ENCODE measurements at places on chromosomes 3 and 15.

DNA sequence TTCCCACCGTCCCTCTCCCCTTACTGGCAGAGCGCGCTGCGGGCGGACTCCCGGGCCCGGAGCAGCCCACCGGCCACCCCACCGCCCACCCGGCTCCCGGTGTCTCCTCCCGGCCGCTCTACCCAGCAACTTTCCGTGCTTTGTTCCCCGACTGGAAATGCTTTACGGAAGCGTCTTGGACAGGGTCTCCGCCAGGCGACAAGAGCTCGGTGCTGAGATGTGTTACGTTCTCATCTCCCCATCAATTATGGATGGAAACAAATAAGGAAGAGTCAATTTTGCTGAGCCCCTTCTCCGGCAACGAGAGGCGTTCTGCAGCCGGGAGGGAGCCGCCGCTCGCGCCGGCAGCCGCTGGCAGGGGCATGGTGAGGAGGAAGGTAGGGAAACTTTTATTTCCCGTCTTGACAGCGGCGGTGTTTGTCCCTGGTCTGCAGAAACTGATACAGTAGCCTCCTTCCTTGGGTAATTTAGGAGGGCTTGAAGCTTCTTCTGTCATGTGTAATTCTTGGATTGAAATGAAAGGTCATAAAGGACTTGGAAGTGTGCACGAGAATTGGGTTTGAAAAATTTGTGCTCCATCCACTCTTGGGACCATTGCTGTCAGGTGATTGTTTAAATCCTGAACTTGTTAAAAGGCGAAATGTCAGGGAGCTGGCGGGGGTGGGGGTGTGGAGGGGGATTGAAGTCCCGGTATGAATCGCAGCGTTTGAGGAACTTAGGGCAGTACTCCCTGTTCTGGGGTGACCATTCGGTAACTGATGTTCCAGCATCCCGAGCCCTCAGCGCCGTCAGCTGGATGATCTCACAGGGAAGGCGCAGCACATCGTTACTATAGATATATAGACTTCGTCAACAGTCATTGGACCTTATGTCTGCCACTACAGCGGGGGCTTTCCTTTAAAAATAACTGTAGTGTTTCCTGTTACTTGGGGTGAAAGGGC, 1.5 kb downstream of the SEMA6D start:
- peak; percentile 17 for DNase-seq

- no peak for DNase-seq
Observed at GRCh38 chr15:44435893-44436667, 8.7 kb downstream of the CTDSPL2 start.

- no peak for DNase-seq
Observed at GRCh38 chr3:177724020-177724638, 526.8 kb upstream of the TBL1XR1 start.

DNA sequence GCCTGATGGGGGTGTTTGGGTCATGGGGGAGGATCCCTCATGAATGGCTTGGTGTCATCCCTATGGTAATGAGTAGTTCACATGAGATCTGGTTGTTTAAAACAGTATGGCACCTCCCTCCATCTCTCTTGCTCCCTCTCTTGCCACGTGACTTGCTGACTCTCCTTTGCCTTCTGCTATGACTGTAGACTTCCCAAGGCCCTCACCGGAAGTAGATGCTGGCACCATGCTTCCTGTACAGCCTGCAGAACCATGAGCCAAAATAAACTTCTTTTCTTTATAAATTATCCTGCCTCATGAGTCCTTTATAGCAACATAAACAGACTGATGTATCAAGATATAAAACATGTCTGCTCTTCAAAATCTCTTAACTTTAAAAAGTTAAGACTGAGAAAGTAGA, 96.1 kb downstream of the TFDP2 start:
- DNase-seq = no peak

GRCh38 chr3:98776140-98776493, 13.0 kb downstream of the ST3GAL6 start:
- no peak for DNase-seq
